CD4-positive, alpha-beta T cell treated with Interleukin-17A for 1 hour (primary cell): ENCODE measurements at places on chromosomes 2 and 18.

DNA sequence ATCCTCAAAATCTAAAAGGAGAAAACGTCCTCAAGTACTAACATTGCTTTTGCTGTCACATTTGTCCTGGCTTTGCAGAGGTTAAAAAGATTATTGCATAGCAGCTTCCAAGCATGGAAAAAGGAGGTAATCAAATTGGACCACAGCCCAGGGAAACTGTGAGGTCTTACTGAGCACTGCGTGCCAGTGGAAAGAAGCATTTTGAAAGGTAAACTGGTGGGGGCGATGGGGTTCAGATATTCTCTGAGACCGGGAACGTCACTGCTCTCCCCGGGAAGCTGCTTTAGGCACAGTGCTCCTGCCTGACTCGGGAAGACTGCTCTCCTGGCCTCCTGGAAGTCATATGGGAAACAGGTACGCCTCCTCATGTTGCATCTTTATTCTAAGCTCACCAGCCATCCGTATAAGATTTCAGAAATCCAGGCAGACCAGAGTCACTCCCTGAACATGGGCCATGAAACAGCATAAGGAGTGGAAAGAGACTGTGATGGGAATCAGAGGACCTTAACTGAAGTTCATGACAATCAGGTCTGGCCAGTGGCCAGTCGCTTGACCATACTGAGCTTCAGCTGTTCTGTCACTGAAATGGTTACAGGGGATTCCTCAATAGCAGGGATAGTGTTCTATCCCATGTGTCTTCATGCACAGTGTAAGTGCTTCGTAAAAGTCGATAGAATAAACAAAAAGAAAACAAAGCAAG is 284.1 kb downstream of the TRIB2 start:
- DNase-seq = no peak

- no peak for DNase-seq
These were observed 2.5 kb downstream of the SLC39A6 start for GRCh38 chr18:36126668-36127067.

- DNase-seq = peak; percentile 18
These were observed 1.6 kb upstream of the DNER start for GRCh38 chr2:229715895-229716507.

DNA sequence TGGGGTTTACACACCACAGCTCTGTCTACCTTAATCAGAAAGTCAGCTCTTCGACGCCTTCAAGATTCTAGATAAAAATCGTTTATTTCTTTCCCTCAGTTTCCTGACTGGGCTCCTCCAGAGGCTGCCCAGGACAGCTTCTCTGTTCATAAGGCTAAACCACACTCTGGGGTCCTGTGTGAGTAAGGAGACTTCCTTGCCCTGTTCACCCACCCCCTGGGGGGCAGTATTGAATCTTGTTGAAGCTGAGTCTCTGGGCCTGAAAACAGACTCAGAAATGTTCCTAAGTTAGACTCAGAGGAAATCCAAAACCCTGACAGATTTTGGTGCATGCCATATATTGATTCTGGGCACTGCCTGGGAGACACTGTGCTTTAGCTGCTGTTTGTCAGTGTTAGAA is 43.0 kb downstream of the G6PC2 start:
- DNase-seq = no peak

DNA sequence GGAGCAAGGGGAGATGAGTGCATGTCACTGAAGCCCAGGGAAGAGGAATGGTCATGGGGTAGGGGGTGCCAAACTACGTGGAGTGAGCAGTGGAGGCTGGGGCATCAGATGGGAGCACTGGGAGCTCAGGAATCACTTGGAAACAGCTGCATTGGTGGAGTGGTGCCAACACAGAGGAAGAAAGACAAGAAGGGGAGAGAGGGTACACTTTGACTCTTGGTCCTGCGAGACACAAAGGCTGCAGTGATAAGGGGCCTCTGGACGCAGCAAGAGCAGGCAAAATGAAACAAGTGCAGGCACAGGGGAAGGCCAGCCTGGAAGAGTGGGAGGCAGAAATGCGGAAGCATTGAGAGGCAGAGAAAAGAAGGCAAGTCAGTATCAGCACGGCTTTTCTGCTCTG is 134.7 kb upstream of the SMIM21 start:
- no peak for DNase-seq

GRCh38 chr18:48929212-48929612 is 21.6 kb downstream of the SMAD7 start:
- no peak for DNase-seq

DNA sequence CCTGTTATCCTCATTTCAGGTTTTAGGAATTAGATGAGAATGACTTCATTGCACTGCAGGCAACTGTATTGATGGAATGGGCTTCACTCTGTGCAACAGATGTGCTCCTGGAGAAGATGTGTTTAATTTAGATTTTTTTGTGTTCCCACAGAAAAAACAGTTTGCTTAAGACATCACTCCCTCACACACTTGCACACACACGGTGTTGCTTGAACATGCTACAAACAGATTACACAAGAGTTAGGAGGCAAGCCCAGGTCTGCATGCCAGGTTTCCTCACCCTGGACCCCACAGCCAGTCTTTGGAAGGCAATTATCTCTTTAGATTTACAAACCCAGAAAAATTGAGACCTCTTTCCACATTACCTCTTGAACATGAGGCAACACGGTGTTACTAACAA is 93.7 kb upstream of the KLHL29 start:
- DNase-seq = no peak

DNA sequence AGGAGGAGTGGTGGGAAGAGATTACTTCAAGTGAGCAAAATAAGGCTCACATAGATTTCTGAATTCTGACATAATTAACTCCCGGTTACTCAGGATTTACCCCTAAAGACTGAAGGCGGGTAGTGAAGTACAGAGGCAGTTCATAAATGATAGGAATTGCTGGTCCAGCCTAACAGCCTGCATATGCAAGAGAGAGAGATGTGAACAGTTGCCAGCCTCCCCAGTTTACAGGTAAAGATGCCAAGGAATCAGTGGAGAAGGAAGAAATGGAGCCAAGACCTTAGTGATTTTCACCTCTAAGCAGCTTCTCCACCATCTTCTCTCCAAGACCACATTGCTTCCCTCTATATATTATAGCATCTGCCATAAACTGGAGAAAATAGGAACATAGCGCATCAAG is 91.8 kb upstream of the THUMPD2 start:
- no peak for DNase-seq

DNA sequence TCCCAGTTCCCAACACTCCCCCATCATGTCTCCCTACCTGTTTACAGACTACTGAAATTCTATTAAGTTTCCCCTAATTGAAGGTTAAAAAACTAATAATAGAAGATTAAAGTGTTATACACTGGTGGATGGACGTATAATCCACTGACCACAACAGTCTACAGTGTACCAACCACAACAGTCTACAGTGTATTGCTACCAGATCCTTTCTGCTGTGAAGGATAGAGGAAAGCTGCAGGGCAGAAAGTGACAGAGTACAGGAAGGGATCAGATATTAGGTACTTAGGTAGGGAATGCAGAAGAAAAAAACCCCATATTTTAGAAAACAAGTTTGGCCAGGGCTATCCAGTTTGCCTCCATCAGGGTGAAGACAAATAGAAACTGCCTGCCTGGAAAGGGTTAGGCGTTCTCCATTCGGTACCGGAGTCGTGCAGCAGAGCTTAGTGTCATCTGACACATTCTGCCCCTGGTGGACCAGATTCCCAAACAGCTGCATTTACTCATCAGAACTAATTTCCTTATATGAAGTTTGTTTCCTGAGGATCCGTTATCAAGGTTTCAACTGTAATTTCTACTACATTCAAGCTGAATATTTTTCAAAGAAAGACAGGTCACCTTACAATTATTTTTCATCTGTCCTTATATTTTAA is 49.9 kb downstream of the KLF7 start:
- DNase-seq = no peak

DNA sequence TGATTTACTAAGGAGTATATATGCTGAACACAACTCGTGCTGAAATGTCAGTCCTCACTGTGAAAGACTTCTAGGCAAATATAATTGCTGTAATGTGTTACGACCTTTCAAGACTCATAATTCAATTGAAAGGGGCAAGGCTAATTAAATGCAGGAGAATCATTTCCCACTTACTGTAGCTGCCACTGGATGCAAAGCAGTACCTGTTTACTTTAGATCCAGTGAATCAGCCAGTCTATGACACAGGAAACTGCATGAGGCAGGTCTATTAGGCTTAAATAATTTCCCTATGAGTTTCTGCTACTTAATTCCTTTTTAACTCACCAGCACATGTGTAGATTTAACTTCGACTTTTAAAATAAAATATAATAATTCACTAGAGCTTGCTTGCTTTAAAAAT is 125.6 kb downstream of the CTNNA2 start:
- DNase-seq = no peak

GRCh38 chr2:167863377-167863776 is 384.0 kb downstream of the STK39 start:
- DNase-seq = no peak

- DNase-seq = no peak
These were observed 92.8 kb upstream of the TAF1B start for GRCh38 chr2:9750224-9751215.

DNA sequence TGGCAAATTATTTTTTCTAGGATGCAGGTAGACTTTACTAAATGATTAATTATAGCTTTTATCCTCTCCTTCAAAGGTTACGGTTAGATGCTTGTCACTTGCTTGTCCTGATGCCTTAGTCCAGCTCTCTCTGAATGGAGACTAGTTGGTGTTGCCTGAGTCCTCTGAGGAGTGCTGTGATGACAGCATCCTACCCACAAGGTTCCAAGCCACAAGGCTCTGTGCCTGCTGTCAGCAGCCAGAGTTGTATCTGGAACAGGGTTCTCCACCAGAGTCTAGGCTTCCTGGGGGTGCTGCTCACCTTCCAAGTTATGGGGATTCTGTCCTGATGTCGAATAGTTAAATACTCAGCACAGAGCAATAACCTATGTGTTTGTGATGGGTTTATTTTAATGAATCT is 125.7 kb downstream of the GALNT1 start:
- DNase-seq = no peak

DNA sequence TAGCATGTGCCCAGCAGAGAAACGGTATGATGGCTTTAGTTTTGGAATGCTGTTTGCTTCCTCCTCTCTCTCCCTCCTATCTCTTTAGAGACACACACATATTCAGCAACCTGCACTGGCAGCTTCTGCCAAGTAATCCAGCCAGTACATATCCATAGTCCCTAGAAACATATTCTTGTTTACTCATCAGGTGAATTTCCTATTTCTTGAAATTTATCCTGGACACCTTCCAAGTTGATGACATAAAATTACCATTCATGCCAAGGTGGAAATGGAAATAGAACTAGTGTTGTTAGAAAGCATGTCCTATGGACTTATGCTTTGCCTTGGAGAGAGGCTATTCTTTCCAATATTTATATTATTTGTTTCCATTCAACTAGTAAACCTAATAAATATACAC is 50.9 kb upstream of the RGPD4 start:
- no peak for DNase-seq

- no peak for DNase-seq
These were observed 96.9 kb downstream of the COPS8 start for GRCh38 chr2:237182422-237183123.

GRCh38 chr2:100237770-100238169 is 84.5 kb downstream of the LONRF2 start:
- DNase-seq = no peak
